Cardiac fibroblast (primary cell): ENCODE measurements at places on chromosomes 6 and 20.

DNA sequence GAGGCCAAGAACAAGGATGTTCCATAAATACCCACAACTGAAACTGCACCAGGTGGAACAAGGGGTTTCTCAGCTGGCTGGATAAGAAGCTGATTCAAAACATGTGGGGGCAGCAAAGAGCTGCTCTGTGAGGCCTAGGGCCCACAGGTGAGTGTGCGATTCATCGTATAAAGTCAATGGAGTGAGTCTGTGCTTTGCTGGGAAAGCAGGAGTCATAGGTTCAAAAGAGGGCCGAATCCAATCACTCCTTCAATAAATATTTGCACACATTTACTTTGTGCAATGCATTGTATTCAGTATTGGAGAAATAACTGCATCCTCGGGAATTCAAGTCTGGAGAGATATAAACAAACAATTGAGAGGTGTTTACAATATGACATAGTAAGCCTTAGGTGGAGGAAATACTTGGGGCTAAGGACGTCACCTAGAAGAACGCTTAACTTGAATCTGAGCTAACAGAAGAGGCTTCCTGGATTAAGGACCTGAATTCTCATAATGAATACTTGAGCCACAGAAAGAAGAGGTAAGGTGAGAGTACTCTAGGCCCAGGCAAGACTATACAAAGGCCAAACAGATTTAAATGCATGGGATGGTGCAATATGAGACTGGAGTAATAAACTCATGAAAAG, 83.7 kb upstream of the TMEM30A start:
- DNase-seq = peak; percentile 36

- DNase-seq = peak; percentile 48
Observed at GRCh38 chr20:16922834-16923233, 174.7 kb downstream of the OTOR start.

DNA sequence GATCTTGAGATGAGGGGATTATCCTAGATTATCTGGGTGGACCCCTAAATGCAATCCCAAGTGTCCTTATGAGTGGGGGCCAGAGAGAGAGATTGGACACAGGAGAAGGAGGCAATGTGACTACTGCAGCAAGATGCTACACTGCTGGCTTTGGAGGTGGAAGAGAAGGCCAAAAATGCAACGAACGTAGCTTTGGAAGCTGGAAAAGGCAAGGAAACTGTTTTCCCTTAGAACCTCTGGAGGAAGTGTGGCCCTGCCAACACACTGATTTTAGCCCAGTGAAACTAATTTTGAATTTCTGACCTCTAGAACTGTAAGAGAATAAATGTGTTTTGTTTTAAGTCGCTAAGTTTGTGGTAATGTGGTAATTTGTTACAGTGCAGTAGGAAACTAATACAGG, 15.7 kb downstream of the PPARD start:
- no peak for DNase-seq

GRCh38 chr20:19692100-19692499, 66.0 kb upstream of the RIN2 start:
- peak; percentile 70 for DNase-seq

DNA sequence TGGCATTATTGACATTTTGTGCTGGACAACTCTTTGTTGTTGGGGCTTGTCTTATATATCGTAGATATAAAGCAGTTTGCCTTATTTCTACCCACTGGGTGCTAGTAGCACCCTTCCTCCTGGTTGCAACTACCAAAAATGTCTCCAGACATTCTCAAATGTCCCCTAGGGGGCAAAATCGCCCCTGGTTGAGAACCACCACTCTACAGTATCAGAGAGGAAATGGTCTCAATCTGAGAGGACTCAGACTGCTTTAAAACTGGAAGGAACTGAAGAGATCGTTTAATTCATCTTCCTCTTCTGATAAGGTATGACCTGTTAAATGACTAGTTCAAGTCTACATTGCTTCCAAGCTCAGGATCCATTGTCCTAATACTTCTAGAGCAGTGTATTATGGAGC, 14.9 kb downstream of the SH3BGRL2 start:
- no peak for DNase-seq

DNA sequence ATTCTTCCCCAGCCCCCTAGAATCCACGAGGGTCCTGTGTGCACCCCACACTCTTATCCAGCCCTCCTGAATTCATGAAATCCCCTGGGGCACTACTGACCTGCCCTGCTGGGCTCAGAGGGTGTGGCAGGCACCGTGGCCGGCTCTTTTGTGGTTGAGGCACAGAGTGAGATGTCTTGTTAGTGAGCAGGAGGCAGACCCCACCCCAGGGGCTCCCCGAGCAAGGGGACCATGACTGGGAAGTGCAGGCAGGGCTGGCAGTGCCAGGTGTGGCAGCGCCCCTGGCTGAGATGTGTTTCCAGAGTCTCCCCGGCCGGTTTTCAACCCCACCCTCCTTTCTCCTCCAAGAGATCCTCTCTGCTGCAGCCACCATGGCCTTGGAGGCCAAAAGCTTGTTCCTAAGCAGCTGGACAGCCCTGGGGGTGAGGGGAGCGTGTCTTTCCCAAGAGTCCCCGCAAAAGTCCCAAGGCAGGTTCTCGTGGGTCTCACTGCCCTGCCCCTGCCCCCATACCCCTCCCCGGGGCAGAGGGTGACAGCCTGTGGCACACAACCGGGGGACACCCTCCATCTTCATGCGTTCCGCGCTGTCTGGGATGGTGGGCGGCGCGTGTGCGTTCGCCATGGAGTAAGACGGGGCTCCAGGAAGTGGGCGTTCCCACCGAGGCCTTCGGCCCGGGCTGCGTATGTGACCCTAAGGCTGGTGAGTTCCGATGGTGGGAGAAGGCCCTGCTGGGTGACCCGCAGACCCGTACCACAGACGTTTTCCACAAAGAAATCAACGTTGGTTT, 208.9 kb downstream of the TAF4 start:
- no peak for DNase-seq

- DNase-seq = no peak
Observed at GRCh38 chr6:31624070-31624469, 3.6 kb downstream of the PRRC2A start.

DNA sequence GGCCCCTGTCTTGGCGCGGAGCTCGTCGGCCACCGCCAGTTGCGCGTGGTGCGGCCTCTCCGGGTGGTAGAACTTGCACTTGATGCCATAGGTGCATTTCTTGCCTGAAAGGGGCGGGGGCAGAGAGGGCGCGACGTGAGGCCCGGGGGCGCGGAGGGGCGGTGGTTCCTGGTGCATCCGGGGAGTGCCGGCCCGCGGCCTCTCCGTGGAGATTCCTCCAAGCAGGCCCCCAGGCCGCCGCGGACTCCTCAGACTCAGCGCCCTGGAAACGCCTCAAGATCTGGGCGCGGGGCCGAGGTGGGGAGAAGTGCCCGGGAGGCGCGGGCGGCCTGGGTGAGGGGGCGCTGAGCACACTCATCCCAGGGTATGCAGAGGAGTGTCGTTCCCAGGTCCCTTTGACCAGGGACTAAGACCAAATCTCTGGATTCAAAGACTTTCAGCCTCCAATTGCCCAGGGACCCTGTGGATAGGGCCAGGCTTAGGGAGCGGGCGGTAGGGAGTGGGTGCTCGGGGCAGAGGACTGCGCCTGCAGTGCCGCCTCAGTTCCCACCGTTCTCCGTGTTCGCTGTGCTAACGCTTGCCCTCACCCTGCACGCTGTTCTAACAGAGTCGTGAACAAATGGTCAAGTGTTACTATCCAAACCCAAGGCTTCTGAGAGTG, 33.3 kb downstream of the ZC3H12D start:
- DNase-seq = no peak

DNA sequence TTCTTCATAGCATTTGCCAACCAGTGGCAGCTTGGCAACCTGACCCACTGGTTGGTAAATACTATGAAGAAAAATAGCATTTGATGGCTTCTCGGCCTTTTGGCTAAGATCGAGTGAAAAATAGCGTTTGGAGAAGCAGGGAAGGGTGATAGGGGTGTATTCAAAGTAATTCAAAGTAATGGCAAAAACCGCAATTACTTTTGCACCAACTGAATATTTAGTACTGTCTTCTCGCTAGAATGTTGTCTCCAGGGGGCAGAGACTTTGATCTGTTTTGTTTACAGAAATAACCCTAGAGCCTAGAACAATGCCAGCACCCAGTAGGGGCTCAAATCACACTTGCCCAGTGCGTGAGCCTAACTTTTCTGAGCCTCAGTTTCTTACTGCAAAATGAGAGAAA, 106.1 kb downstream of the CDC5L start:
- DNase-seq = no peak

DNA sequence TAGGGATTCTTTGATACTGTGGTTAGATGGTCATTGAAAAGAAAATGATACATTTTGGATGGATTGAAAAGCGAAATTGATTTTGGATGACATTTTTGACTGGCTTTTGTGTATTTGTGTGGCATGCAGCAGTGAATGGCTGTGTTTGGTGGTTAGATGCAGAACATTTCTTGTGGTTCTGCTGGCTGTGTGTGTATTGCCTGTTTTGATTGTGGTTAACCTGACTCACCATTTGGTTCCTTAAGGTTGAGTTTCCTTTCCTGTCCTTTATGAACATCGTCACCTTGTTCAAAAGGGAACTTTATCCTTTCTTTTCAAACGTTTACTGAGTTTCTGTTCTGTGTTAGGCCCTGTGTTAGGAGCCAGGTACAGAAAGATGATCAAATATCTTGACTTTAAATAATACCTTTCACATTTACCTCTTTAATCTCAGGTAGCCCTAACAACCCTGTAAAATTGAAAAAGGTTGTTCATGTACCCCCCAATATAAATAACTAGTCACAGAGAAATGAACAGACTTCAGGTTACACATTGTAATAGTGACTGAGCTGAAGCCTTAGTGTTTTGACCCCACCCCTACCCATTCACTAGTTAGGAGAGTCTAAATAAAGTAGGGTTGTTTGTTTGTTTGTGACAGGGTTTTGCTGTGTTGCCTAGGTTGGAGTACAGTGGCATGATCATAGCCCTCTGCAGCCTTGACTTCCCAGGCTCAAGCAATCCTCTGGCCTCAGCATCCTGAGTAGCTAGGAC, 23.8 kb downstream of the ANKS1A start:
- peak; percentile 32 for DNase-seq

DNA sequence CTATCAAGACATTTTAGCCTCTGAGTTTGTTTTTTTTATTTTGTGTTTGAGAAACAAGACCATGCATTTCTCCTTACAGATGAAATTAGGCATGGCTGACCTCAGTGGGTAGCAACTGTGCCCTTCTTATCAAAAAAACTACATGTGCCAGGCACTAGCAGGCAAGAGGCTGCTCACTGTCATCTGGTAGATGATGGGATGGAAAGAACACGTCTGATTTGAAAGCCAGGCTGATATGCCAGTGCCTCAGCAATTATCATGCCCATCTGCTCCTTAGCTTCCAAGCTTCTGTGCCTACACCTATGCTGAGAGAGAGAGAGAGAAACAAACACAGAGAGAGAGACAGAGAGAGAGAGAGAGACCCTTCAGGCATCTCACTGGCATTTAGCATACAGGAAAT, 149.9 kb downstream of the C6orf118 start:
- no peak for DNase-seq

GRCh38 chr6:163416557-163417253, 2.2 kb downstream of the QKI start:
- peak; percentile 93 for DNase-seq

DNA sequence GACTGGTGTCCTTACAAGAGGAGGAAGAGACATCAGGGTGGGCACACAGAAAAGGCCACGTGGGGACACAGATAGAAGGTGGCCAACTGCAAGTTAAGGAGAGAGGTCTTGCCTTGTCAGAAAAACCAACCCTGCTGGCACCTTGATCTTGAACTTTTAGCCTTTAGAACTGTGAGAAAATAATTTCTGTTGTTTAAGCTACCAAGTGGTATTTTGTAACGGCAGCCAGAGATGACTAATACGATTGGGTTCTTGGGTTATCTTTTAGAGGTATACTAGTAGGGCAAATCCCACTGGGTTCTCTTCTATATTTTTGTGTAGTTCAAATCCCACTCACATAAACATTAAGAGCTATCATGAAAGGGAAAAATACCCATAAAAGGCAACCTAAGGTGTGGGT, 31.9 kb upstream of the ZBTB24 start:
- DNase-seq = no peak

- no peak for DNase-seq
Observed at GRCh38 chr6:34490390-34491090, 24.7 kb downstream of the PACSIN1 start.
